Right hindlimb (tissue), 1 donor: ENCODE measurements at places on chromosomes 12 and 14.

- DNase-seq: peak; percentile 47
Observed at GRCh38 chr14:72573725-72574417, 320.0 kb downstream of the DPF3 start.

DNA sequence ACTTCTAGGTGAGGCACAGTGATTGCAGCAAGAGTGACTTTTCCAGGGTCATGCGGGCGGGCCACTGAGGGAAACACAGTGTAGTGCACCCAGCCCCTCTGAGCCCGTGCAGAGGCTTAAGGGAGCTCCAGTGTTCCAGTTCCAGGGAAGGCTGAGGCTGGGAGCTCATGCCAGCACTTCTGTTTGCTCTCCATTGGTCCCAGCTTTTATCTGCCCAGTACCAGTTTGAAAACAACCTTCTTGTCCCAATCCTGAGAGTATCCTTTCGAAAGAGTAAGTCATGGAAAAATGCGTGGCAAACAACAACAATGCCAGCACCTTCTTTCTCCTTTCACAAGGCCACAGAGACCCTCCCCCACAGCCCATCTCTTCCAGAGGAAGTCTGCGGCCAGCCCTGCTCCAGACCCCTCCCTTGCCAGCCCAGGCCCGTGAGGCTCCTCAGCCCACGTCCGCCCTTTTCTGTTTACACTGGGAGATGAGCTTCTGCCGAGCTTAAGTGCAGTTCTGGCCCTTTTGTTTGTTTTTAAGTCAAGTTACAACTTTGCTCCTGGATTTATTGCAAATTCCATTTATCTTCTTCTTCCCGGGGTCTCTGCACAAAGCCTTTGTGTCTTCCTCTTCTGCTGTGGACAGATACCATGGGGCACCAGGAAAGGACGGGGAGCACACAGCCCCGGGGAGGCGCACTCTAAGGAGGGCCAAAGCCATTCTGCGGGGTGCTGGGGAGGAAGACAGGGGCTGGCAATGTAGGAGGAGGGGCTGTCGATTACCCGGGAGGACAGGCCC is 185.6 kb downstream of the ZFP36L1 start:
- DNase-seq: peak; percentile 66

- DNase-seq: peak; percentile 12
Observed at GRCh38 chr12:2346416-2346815, 293.6 kb downstream of the CACNA1C start.

DNA sequence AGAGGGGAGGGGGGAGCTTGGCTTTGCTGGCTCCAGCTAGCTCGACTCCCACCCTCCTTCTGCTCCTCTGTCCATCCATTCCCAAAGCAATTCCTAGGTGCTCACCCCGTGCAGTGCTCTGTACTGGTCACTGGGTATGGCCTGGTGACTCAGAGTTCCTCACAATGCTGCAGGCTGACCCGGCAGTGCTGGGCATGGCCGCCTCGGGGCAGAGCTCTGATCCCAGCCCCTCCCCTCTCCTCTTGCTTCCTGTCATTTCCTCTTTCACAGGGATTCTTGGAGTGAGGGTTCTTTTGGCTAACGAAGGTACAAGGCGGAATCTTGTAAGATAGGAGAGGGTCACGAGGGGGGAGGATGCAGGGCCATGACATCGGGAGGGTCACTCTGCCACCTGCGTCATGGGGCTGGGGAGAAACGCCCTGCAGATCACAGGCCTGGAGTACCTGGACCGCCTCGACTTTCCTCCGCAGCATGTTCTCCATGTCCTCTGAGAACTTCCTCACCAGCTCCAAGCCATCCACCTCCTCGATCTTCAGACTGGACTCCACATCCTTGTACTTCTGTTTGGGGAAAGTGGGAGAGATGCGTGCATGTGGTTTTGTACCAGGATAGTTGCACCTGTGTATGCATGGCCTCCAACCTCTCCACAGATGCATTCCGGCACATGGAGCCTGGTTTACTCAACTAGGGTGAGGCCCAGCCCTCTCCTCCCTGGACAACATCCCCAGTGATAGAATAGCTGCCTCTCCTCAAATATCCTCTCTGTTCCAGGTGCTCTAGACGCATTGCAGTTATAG is 5.7 kb downstream of the CACNA2D4 start:
- DNase-seq: peak; percentile 5

- peak; percentile 67 for DNase-seq
Observed at GRCh38 chr14:32201816-32202490, at the start of gene RNU6-7. TSS of gene RNU6-7 (plus strand) at chr14:32202045.

DNA sequence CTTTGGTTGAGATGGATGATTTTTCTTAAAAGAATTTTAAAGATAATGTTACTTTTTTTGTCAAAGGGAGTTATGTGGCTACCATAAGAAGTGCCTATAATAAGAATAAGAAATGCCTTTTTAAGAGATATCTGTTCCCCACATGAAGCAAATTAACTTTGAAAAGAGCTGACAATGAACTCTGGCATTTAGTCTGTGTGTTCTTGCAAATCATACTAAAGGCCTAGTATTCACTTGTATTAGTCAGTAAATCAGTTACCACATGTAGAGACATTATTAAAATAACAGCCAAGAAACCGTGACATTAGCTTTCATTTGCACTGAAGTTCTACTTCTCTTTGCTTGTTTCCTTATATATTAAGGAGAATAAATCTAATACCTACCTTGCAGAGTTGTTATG is 296.3 kb downstream of the CCDC91 start:
- no peak for DNase-seq

DNA sequence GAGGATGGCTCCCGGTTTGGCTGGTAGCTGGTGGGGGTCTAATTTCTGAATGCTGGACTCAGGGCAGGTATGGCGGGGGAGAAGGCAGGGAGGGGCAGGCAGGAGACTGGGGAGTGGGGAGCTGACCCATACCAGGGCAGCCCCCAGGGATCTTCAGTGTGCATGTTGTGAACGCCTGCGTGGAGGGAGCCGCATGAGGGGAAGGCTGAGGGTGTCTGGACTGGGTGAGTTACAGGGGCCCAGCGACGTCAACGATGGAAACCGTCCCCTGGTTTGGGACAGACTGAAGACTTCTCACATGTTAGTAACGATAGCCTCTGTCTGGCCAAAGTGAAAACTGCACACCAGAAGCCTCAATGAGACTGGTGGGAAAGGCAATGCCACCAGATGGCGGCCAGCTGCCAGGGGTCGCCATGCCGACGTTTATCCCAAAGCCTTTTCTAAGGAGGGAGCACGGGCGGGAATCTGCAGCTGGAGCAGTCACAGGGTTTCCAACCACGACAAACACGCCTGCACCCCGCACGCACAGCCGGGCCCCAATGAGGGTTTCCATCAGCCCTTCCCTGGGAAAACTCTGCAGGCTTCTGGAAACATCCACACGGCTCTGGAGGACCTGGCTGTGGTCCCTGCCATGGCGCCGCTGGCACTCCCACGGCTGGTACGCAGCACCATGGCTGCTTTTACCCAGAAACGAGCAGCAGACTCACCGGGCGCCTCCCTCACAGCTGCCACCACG is 14.0 kb downstream of the PGAM5 start:
- DNase-seq: peak; percentile 62

DNA sequence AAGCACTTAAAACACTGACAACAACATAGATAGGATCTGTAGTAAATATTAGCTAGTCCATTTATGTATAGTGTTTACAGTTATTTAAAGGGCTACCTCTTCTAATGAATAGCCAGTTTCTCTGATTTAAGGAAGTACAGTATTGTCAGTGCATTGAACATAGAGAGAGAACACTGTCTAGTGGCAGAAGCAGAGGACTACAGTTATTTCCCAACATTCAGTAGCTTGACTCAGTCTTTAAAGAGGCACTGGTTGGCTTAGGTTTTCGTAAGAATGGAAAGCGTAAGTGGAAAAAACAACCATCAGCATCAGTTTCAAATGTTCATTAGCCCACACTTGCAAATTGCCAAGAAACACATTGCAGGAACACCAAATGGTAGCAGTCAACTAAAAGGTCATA is 125.0 kb upstream of the HMGA2 start:
- no peak for DNase-seq

DNA sequence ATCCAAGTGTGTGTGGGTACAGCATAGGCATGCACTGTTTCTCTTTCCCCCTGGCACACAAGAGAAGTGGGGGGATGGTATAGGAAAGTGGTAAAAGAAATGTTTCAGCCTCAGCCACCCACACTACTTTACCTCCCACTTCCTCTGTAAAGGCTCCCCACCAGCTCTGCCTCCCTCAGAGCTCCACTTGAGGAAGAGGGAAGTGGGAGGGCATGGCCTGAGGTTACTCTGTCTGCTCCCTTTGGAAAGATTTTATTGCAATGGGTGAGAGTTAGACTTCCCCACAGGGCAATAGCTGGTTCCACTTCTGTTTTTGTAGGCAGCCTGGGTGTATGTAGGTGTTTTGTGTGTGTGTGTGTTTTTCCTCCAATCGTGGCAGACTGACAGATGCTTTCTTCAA is 145.3 kb downstream of the SSPN start:
- no peak for DNase-seq

GRCh38 chr14:42002141-42002540 is 395.5 kb downstream of the LRFN5 start:
- no peak for DNase-seq

DNA sequence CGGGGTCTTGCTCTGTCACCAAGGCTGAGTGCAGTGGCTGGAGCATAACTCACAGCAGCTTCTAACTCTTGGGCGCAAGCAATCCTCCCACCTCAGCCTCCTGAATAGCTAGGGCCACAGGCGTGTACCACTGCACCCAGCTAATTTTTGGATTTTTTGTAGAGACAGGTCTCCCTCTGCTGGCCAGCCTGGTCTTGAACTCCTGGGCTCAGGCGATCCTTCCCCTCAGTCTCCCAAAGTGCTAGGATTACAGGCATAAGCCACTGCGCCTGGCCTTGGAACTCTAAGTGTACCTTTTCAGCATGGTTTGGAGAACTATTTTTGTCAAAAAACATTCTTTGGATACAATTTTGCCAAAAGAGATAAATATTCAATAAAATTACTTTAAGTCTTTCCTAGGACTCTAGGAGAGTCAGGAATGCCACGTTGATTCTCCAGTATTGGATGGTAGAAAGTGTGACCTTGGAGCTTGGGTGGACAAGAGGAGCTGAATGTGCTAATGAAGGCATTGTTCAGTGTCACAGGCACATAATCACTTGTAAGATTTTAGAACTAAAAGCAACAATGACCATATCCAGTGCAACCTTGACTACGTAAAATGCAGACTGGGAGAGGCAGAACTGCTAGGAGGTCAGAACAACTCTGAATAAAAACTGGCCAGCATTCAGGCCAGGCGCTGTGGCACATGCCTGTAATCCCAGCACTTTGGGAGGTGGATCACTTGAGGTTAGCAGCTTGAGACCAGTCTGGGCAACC is 2.8 kb downstream of the SRSF9 start:
- peak; percentile 51 for DNase-seq

GRCh38 chr14:101891471-101891870 is 72.9 kb upstream of the DYNC1H1 start:
- no peak for DNase-seq

GRCh38 chr12:53499266-53500141 is at the start of gene MAP3K12:
TSS of gene MAP3K12 (minus strand) at chr12:53499458. CDS start at chr12:53487391, 12,067 bp downstream.
- peak; percentile 84 for DNase-seq

GRCh38 chr14:44525237-44525636 is 18.2 kb upstream of the FSCB start:
- DNase-seq: no peak

- DNase-seq: no peak
Observed at GRCh38 chr14:103593577-103593976, 30.8 kb downstream of the COA8 start.

GRCh38 chr14:88519907-88520306 is 34.9 kb downstream of the PTPN21 start:
- no peak for DNase-seq

DNA sequence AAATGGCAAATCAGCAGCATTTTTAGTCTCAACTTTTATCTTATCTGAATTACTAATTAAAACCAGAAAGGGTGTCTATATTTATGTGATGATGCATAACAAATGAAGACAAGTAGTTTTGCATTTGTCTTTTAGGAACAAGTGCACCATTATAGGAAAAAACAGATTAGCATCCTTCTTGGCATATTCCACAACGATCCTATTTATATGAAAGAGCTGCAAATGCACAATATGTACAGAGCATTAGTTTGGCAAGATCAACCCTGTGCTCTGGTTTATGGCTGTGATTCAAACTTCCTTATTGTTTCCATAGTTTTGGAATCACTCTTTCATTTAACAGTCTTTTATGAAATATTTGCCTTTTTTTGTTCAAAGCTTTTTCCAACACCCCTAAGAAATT is 486.8 kb downstream of the KCNH5 start:
- no peak for DNase-seq

DNA sequence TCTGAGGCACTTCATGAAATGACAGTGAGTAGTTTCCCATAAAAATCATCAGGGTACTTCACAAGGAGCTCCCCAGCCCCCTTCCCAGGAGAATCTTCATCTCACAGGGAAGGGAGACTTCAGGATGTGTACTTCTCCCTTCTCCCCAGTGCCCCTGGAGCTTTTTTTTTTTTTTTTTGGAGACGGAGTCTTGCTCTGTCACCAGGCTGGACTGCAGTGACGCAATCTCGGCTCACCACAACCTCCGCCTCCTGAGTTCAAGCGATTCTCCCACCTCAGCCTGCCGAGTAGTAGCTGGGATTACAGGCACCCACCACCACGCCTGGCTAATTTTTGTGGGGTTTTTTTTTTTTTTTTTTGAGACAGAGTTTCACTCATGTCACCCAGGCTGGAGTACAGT is 10.4 kb downstream of the ITPK1 start:
- no peak for DNase-seq

GRCh38 chr14:95769976-95770375 is 56.1 kb upstream of the TCL1A start:
- DNase-seq: no peak

DNA sequence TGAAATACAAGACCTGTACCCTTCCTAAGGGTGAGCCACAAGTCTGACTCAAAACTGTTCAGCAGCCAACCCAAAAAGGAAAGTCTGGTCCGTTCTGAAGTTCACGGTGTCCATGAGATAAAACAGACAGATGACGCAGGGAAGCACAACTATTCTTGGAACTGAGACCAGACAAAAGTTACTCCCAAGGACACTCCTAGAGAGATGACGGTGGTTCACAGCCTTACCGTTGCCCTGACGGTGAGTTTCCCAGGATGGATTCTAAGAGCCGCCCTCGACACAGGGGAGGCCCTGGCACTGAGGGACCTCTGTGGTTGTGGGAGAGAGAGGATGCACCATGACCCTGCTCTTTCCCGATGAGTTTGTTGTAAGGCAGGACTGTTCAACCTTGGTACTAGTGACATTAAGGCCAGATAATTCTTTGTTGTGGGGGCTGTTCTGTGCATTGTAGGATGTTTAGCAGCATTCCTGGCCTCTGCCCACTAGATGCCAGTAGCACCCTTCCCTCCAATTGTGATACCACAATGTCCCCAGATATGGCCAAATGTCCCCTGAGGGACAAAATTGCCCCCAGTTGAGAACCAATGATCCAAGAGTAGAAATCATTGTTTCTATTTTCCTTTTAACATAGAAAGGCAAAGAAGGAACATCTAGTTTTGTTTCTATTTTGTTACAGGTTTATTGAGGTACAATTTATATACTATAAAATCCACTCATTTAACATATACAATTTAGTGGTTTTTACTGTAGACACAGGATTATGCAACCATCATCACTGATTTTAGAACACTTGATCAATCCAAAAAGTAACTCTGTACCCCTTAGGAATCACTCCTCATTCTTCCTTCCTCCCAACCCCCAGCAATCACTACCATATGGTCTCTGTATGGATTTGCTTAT is 23.0 kb downstream of the OR10P1 start:
- no peak for DNase-seq
